ENCODE measurements at places on chromosomes 11 and 22. TPM values are rescaled to one million over a fixed set of nuclear protein-coding genes. Genes with fewer than 3 reads are reported as not detected.
A peak's percentile ranks its signal among the peaks of the same experiment; 100 is the strongest.

DNA sequence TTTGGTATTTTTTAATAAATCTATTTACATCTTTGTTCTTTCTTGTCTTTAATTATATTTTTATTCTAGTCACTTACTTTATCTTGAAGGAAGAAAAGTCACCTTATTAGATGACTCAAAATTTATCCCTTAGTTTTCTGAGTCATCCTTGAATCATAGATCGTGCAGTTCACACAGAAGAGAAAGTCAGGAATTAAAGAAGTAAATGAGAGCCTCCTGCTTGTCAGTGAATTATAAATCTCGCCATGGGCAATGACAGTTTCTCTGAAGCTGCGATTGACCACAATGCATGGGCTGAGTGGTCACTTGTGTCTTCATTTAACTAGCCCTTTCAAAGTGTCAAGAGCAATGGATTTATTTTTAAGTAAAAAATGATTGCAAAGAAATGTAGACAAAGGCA, 91.2 kb downstream of the LUZP2 start:
- peak overlapping the region; percentile 6 for H3K4me3 ChIP-seq
- H3K4me1 ChIP-seq: peaks cover 56% of the 10 kb centered on the region
- H3K27ac ChIP-seq: no peak overlapping the region
- no peaks in the 10 kb centered on the region for H3K27me3 ChIP-seq
- DNase-seq: no peak

GRCh38 chr11:96188243-96189006, 154.6 kb downstream of the MAML2 start:
- H3K27ac ChIP-seq: peak overlapping the region; percentile 88
- peaks cover 7% of the 10 kb centered on the region for H3K36me3 ChIP-seq
- no peaks in the 10 kb centered on the region for H3K27me3 ChIP-seq
- peak overlapping the region; percentile 16 for H3K4me3 ChIP-seq

DNA sequence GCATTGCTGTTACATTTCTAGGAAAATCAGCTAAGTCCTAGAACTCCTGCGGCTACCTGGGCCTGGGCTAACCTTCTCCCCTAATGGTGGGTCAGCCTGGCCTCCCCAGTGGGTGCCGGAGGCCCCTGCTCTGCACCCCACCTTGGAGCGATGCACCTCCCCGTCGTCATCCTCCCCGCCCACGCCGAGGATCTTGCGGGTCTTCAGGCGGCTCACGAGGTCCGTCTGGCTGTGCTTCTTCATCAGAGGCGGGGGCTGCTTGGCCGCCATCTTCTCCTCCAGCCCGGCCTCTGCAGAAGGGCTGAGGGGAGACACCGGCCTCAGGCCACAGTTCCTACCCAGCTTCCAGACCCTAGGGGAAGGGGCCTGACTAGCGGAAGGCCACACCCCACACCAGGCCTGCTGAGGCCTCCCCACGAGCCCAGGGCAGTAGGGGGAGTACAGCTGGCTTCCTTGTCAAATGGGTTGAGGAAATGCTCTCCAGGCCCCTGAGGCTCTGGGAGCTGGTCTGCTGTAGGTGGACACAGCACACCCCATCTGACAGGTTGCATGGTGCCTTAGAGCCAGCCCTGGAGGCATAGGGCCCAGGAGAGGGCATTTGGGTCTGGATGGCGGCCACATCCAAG, 12.5 kb downstream of the TP53I11 start:
- peaks cover 12% of the 10 kb centered on the region for H3K36me3 ChIP-seq
- peaks cover 15% of the 10 kb centered on the region for H3K4me1 ChIP-seq
- H3K4me3 ChIP-seq: no peak overlapping the region
- no peak overlapping the region for H3K27ac ChIP-seq
- no peaks in the 10 kb centered on the region for H3K27me3 ChIP-seq

DNA sequence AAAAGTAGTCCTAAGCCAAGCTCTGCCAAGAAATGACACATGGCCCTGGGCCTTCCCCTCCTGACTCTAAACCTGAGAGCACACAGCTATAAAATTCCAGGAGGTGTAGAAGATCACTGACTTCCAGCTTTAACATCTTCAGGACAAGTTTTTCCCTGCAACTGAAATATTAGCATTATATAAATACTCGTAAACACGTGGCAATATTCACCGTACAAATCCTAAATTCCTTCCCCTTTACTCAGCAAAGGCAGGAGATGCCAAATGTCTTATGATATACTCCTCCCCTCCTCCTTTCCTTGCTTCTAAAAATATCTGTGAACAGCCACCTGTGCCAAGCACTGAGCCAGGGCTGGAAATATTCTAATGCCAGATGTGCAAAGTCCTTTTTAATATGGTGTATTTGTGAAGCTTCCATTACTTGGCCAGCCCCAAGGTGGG, 194.0 kb downstream of the LARGE1 start:
- H3K27ac ChIP-seq: no peak overlapping the region
- H3K4me1 ChIP-seq: peaks cover 10% of the 10 kb centered on the region
- H3K4me3 ChIP-seq: no peak overlapping the region
- no peak for DNase-seq
- no peaks in the 10 kb centered on the region for H3K27me3 ChIP-seq

DNA sequence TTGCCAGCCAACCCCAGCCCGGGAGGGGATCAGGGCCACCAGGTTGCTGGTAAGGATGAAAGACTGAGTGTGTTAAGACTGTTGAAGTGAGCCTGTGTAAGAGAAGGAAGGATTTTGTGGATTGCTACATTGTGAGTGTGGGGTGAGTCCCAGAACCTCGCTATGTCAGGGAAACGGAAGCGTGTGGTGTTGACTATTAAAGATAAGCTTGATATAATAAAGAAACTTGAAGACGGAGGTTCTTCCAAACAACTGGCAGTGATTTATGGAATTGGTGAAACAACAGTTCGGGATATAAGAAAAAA, 627 bp downstream of the JRKL start:
- peaks cover 4% of the 10 kb centered on the region for H3K36me3 ChIP-seq
- DNase-seq: no peak
- H3K27me3 ChIP-seq: no peaks in the 10 kb centered on the region
- peak overlapping the region; percentile 96 for H3K4me3 ChIP-seq
- peaks cover 40% of the 10 kb centered on the region for H3K4me1 ChIP-seq

DNA sequence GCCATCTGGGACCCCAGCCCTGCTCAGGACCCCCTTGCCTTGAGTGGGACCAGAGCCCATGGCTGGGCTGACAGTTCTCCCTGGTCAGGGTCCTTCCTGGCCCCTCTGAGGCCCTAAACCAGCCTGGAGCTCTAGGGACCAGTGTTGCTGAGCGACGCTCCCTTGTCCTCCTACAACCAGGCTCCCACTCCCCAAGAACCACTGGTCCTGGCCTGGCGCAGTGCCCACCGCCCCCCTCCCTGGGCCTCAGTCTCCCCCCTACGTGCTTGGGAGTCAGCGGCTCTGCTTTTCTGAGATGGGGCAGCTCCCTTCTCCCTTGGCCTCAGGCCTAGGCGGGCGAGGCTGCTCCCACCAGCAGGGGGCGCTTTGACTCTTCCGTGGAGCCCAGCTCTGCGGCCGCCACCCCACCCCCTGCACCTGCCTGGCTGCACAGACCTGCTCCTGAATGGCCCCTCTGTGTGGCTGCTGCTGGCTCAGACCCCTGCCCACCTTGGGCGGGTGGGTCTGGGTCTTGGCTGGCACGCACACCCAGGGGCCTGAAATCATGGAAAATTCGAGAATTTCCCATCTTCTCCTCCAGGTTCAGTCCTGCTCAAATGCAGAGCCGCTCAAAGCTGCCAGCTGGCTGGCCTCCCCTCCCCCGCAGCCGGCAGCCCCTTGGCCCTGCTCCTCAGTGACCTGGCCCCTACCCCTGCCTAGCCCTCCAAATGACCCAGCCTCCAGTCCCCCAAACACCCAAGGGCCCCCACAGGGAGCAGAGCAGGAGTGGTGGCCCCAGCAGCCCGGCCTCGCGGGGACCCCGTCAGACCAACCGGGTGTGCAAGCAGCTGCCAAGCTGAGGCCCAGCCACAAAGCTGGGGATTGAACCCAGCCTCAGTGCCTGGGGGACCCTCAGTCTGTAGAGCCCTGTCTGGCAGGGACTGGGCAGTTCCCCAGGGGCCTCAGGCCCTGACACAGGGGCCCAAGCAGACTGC, 9.1 kb downstream of the PRR33 start:
- H3K36me3 ChIP-seq: peaks cover under 1% of the 10 kb centered on the region
- peak; percentile 92 for DNase-seq
- H3K27me3 ChIP-seq: no peaks in the 10 kb centered on the region
- no peak overlapping the region for H3K27ac ChIP-seq

OR52J3 gene
- not detected for total RNA-seq

- H3K4me1 ChIP-seq: peaks cover 2% of the 10 kb centered on the region
- H3K4me3 ChIP-seq: no peak overlapping the region
- peaks cover 39% of the 10 kb centered on the region for H3K27me3 ChIP-seq
- H3K36me3 ChIP-seq: no peaks in the 10 kb centered on the region
- H3K27ac ChIP-seq: no peak overlapping the region
Measured at GRCh38 chr11:93289782-93290463, 40.6 kb upstream of the DEUP1 start.

DNA sequence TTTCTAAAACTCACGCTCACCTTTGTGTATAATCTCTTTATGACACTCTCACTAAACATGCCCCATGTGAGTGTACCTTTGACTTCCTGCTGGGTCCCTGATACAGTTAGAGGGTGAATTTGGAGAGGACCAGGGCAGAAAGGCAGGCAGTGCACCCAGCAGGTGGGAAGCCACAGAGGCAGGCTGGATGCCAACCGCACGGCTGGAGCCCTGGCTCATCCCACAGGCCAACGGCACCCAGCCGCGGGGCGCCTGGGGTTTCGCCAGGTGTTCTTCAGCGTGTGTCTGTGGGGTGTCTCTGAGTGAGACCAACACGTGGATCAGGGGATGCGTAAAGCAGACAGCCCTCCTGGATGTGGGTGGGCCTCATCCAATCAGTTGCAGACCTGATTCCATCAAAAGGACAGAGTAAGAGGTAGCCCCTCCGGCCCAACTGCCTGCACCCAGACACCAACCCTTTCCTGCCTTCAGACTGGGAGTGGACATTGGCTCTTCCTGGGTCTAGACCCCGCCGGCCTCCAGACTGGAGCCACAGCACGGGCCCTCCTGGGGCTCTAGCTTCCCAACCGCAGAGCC, 51.6 kb downstream of the DHCR7 start:
- peaks cover 11% of the 10 kb centered on the region for H3K27me3 ChIP-seq
- no peak overlapping the region for H3K27ac ChIP-seq
- no peaks in the 10 kb centered on the region for H3K4me1 ChIP-seq
- no peaks in the 10 kb centered on the region for H3K36me3 ChIP-seq
- H3K4me3 ChIP-seq: no peak overlapping the region
- no peak for DNase-seq

DNA sequence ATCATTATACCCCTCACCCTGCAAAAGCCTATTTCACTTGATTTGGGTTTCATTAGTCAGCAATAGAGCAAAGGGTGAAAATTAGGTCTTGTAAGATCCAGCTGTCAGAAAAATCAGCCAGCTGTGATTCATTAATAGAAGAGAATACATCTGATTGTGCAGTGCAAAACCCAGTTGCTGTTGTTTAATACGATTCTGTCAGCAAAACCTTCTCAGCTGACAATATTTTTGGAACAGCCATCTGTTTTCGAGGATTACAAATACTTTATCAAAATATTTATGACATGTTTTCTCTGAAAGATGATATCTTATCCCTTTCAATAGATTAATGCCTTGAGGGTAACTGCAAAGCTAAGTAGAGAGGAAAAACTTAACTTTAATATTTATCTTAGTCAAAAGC, 1354.0 kb upstream of the RAG2 start:
- H3K36me3 ChIP-seq: peaks cover 2% of the 10 kb centered on the region
- H3K27ac ChIP-seq: no peak overlapping the region
- peaks cover 12% of the 10 kb centered on the region for H3K4me1 ChIP-seq
- H3K27me3 ChIP-seq: no peaks in the 10 kb centered on the region
- DNase-seq: no peak

GRCh38 chr11:108897071-108897481, 232.2 kb downstream of the DDX10 start:
- peaks cover 8% of the 10 kb centered on the region for H3K36me3 ChIP-seq
- no peak for DNase-seq
- no peaks in the 10 kb centered on the region for H3K27me3 ChIP-seq
- peaks cover 43% of the 10 kb centered on the region for H3K4me1 ChIP-seq

- peaks cover 5% of the 10 kb centered on the region for H3K27me3 ChIP-seq
- peaks cover 32% of the 10 kb centered on the region for H3K4me1 ChIP-seq
- no peaks in the 10 kb centered on the region for H3K36me3 ChIP-seq
- no peak overlapping the region for H3K27ac ChIP-seq
- H3K4me3 ChIP-seq: no peak overlapping the region
Measured at GRCh38 chr11:95544095-95544856, 245.3 kb downstream of the FAM76B start.

DNA sequence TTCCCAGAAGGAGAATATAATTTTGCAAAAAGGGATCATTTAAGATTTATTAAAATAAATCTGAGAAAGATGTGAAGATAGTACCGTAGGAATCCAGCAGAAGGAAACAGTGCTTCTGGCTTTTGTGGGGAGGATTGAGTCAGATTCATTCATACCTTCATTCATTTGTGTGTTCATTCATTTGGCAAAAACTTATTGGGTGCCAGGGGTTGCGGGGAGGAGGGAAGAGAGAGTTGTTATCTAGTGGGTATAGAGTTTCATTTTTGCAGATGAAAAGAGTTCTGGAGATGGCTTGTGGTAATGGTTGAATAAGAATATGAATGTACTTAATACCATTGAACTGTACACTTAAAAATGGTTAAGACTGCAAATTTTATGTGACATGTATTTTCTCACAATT, 31.1 kb downstream of the BMAL1 start:
- H3K36me3 ChIP-seq: peaks cover 21% of the 10 kb centered on the region
- no peaks in the 10 kb centered on the region for H3K27me3 ChIP-seq
- no peak for DNase-seq
- no peak overlapping the region for H3K4me3 ChIP-seq
- no peak overlapping the region for H3K27ac ChIP-seq
- H3K4me1 ChIP-seq: peaks cover 4% of the 10 kb centered on the region

HEPHL1 gene
- total RNA-seq: not detected

FAM181B gene
- total RNA-seq: 0.35 TPM

TSG101 gene
- total RNA-seq: 77.7 TPM

DNA sequence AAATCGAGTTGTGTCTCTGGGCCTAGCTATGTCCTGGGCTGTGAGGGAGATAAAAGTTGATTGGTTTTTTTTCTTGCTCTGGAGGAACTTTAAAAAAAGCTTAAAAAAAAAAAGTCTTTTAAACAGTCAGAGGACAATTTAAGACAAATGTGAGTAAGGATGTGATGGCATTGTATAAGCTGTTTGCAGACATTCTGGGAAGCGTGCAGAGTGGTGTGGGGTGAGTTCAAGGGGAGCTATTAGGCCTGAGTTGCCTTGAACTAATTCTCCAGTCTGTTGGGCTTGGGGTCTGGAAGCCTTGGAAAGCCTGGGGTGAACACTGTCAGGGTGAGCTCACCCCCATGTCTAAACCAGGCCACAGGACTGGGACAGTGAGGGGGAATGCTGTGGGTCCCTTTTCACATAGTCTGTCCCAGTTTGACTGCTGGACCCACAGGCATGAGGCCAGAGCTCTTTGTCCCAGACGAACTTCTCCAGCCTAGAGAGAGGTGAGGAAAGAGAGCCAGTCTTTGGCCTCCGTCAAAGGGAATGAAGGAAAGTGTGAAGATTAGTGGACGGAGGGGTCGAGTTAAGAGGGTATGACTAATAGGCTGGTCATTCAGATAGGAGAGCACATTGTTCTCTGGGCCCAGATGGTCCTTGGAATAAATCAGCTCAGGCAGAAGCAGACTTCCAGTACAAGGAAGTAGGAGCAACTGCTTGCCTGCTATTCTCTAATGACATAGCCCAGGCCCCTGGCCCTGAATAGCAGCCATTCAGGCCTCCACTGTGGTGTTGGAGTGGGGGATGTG, 76.4 kb upstream of the NNMT start:
- H3K27me3 ChIP-seq: peaks cover 33% of the 10 kb centered on the region
- peaks cover 8% of the 10 kb centered on the region for H3K36me3 ChIP-seq
- no peak overlapping the region for H3K4me3 ChIP-seq
- H3K27ac ChIP-seq: no peak overlapping the region
- H3K4me1 ChIP-seq: peaks cover 7% of the 10 kb centered on the region

GRCh38 chr22:26646158-26646557, 11.2 kb upstream of the MIAT start:
- no peak overlapping the region for H3K4me3 ChIP-seq
- H3K36me3 ChIP-seq: no peaks in the 10 kb centered on the region
- peaks cover 62% of the 10 kb centered on the region for H3K27me3 ChIP-seq

PRG3 gene
- total RNA-seq: not detected

All from osteocyte (in vitro differentiated cells).